ENCODE measurements at places on chromosomes 5 and 9.

GRCh38 chr9:88826771-88827181 is 164.5 kb upstream of the S1PR3 start:
- no peak for DNase-seq

DNA sequence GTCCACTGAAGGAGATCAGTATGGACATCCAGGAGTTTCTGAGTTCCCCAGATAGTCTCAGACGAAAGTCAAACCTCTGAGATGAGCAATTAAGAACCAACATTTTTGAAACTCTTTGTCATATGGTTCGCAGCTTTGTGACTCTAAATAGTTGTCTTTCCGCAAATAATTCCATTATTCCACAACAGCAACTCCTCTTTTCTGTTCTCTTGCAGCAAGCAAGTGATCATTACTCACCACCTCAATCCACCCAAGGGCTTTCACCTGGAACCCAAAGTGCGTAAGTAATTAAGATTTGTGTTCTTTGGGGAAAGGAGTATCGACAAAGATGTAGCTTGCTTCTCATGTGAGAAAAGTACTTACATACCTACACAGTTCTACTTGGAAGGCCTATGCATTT is 15.6 kb downstream of the MTX3 start:
- no peak for DNase-seq

GRCh38 chr5:111144352-111144930 is 52.3 kb downstream of the WDR36 start:
- no peak for DNase-seq

GRCh38 chr9:69771775-69772418 is 12.1 kb upstream of the PTAR1 start:
- no peak for DNase-seq

- no peak for DNase-seq
These were observed 16.9 kb upstream of the CPLX2 start for GRCh38 chr5:175854231-175855040.

DNA sequence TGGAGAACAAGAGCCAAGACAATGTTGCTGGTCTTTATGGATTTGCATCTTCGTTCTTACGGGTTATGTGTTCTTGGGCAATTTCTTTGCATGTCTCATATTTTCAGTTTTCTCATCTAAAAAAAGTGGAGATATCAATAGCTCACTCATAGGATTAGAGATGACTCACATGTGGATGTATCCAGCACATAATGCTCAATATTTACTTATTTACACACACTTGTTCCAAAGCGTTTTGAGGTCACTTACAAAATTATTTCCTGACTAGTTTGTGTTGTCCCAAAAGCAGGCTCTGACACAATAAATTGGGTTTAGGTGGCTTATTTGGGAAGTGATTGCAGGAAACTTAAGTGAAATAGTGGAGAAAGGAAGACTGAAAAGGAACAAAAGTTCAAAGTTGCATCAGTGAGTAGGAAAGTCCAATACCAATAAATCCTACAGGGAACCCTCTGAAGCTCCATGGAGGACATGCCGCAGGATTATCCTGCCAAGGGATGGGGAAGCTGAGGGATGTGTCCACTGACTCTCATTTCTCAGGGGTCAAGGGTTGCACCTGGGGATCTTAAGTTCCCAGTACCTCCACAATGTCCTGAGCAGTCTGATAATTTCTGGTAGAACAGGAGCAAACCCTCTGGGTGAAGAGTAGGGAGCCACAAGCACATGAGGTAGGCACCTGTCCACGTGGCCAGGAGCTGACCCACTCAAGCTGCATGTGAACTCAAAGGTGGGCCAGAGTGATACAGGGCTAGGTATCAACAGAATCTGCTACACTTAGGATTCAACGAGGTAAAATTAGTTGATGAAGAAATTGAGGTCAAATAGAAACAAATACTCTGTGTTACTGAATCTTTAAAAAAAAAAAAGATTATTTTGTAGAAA is 37.4 kb upstream of the SLC44A1 start:
- DNase-seq = no peak

GRCh38 chr5:37552770-37553719 is 173.9 kb downstream of the WDR70 start:
- peak; percentile 48 for DNase-seq

GRCh38 chr5:154516475-154516874 is 38.4 kb upstream of the HAND1 start:
- no peak for DNase-seq

DNA sequence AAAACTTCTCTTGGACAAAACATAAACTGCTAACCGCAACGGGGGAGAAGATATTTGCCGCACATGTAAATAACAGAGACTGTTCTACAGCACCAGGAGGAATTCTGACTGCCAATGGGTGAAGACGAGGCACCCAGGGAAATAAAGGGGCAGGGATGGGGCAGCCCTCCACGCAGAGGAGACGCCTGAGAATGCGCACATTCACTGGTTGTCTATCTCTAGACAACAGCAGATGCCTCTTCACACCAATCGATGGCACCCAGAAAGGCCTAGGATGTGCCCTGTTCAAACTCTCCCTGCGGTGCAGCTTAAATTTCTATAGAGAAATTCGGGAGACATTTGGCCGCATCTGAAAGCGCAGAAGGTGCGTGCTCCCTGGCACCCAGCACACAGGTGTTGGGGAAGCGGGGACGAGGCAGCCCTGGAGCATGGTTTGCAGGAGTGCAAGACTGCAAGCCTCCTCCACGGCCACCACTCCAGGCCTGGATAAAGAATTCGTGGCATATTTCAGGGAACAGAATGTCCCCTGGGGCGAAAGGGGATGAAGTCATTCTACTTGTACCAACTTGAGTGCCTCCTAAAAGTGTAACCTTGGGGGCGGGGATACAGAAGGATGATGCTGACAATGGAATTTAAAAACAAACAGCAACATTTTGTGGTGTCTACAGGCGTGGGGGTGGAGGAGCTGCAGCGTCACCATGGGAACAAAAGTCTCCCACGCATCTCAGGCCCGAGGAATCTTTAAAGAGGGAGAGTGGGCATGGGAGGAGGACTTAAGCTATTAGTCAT is 6.3 kb upstream of the IRX2 start:
- DNase-seq = no peak

GRCh38 chr5:438481-438981 is 4.4 kb upstream of the EXOC3 start:
- no peak for DNase-seq

DNA sequence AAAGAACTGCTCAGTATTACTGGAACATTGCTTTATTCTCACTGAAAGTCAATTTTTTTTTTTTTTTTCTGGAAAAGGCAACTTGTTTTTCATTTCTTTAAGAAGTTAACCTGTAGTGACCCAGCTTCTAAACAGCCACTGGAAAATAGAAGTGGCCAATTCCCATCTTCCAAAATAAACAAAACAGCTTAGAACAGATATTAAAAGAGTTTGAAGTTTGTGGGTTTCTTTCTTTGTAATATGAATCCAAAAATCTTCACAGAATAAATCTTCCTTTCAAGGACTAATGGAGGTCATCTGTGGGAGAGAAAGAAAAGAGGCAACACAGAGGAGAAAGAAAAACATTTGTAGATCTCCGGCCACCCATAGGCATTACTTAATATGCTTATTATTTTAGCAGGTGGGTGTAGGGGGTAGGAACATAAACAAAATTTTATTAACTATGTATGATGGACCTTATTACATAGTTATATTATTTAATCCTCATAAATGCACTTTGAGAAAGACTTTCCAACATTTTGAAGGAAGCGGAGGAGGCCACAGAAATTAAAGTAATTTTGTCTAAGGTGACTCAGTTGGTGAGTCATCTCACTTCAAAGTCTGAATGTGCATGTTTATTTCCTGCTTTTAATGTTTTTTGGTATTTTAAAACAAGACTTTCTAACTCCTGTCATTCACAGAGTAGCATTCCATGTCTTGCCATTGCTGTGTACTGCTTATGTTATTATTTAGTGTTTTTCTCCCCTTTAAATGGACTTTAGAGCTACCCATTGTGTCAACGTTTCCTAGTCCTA is 1791.8 kb upstream of the WWC1 start:
- DNase-seq = no peak

- no peak for DNase-seq
These were observed 148.3 kb downstream of the ESM1 start for GRCh38 chr5:54837093-54837492.

DNA sequence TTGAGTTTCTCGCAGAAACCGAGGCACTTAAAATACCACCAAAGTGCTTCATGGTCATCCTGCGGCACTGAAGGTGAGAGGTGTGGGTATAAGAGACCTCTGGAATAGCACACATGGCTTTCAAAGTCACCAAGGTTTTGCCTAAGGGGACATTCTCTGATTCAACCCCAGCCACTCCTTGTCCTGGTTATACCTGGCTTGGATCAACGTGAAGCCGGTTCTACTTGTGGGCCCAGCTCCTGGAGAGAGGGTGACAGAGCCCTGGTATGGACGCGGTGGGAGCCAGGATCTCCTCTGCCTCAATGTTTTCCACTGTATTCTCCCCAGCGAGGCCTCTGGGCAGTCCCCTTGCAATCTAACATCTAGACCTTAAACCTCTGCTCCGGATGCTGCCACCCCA is 132.0 kb downstream of the FSTL4 start:
- no peak for DNase-seq

DNA sequence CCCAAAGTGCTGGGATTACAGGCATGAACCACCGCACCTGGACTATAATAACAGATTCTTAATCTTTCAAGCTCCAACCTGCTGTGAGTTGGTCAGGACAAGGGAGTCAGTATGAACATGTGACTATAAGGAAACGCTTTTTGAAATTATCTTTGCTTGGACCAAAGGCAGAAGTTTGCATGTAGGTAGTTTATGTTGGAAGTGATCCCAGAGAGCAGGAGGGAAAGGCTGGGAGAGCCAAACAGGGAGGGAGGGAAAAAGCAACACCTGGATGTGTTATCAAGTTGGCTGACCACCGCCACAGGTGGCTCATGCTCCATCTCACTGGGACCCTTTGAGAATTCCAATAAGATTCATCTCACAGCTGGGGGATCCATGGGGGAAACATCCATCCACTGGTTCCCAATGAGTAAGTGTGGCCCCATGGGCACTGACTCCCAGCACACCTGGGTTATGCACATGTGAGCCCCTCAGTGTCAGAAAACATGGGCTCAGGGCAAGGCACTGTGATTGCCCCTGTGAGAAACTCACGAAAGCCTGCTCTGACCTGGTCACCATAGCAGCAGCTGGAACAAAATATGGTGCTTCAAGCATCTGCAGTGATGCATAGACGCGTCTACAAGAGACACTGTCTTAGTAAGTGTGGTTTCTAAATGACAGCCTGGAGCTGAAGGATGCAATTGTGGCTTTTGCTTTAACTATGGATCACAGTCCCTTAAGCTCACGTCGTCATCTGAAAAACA is 62.1 kb downstream of the ARSB start:
- no peak for DNase-seq

GRCh38 chr5:56129288-56129687 is 103.8 kb downstream of the ANKRD55 start:
- DNase-seq = no peak

- peak; percentile 8 for DNase-seq
These were observed 187.6 kb downstream of the COMMD10 start for GRCh38 chr5:116272281-116272941.

DNA sequence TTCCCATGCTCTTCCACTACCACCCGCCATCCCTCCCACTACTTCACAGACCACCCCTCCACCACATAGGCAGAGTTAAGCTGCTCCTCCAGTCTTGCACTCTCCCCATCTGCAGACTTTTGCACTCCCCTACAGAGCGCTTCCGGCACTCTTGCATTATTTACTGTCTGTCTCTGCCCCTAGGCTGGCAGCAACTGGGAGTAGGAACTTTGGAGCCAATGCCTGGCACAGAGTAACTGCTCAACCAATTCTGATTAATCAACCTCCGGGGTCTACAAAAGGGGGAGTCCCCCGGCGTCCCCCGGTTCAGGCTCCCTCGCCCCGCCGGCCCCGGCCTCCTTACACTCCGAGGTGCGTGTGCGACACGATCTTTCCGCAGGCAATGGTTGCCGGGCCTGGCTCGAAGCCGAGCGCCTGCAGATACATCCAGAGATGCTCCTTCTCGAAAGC is 498 bp downstream of the HAUS6 start:
- peak; percentile 32 for DNase-seq

DNA sequence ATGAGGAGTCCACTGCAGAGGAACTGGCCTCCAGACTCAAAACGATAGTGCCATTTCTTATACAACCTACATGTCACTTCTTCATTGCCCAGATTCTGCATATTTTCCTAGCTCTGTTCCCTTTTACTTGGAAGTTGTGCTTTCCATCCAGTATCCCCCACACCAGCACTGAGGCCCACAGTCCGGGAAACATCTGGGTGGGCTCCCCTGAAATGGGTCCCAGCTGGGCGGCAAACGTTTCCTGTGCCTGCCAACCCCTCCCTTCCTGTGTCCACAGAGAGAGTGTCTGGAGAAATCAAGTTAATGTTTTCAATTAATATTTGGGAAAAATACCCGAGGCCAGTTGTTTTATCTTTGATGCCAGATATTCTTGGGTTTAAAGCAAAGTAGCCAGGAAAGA is 111.8 kb downstream of the COL23A1 start:
- DNase-seq = no peak

DNA sequence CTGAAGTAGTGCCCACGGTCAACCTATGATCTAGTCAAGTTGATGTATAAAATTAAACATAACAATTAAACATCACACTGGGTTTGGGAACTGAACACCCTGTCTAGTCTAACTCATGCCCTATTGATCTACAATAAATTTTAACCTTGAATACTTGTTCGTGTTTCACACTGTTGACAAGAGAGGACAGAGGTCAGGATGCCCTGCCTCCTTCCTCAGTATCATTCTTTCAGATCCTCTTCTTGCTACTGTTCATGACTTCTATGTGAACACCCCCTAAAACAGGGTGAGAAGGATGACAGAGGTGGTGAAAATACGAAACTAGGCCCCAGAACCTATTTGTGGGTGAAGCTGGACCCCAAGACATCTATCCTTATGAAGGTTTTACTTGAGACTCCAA is 8.1 kb upstream of the MAT2B start:
- DNase-seq = no peak

GRCh38 chr5:132024789-132025402 is 13.4 kb upstream of the ACSL6 start:
- no peak for DNase-seq

- DNase-seq = no peak
These were observed 3.8 kb downstream of the RANBP17 start for GRCh38 chr5:170865622-170866021.

GRCh38 chr9:109385499-109385898 is 64.6 kb upstream of the EPB41L4B start:
- DNase-seq = no peak

- no peak for DNase-seq
These were observed 6.2 kb upstream of the TRIM7 start for GRCh38 chr5:181211208-181211607.

DNA sequence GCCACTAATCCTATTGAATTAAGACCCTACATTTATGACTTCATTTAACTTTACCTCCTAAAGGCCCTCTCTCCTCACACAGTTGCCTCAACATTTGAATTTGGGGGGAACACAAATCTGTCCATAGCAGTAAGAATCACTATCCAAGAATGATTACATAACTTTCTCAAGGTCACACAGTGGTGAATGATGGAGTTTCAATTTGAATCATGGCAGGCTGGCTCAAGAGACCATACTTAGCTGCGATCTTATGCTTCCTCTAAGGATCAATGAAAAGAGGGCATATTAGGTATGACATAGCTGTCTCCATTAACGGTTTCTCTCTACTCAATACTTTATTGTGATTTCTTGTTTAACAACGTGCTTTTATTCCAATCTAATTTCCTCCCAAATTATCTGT is 44.1 kb upstream of the PDE4D start:
- DNase-seq = no peak
